Activated CD4-positive, alpha-beta T cell treated with anti-CD3 and anti-CD28 coated beads, Interleukin-2, amount 50 U/mL, for 1 hour (primary cell): ENCODE measurements at places on chromosomes 6 and 20.

DNA sequence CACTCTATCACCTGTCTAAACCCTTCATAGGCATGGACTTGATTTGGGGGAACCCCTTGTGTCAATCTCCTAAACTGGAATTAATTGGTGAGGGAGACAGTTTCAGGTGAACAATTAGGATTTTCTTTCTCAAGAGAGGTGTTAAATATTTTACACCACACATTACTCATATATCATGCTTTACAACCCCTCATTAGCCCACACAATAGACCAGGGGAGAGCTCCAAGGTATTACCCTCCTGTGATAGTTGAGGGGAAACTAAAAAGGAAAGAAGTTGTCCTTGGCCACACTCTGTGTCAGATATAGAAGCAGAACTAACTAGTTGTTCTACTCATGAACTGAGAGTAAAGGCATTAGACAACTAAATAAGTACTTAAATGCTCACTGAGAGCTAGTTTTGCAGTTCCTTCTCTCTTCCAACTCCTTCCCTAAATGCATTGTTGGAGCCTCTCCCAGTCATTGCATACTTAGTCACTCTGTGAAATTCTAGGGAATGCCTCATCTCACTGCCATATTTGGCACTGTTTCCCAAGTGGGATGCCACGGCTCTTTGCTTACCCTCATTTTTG is 183.7 kb upstream of the CEP162 start:
- DNase-seq = no peak

DNA sequence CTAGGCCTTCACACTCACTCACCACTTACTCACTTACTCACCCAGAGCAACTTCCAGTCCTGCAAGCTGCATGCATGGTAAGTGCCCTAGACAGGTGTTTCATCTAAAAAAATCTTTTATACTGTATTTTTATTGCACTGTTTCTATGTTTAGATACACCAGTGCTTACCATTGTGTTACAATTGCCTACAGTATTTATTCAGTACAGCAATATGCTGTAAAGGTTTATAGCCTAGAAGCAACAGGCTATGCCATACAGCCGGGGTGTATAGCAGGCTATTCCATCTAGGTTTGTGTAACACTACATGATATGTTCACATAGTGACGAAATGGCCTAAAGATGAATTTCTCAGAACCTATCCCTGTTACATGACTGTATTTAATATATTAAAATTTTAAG is 37.1 kb upstream of the KCNK5 start:
- no peak for DNase-seq

DNA sequence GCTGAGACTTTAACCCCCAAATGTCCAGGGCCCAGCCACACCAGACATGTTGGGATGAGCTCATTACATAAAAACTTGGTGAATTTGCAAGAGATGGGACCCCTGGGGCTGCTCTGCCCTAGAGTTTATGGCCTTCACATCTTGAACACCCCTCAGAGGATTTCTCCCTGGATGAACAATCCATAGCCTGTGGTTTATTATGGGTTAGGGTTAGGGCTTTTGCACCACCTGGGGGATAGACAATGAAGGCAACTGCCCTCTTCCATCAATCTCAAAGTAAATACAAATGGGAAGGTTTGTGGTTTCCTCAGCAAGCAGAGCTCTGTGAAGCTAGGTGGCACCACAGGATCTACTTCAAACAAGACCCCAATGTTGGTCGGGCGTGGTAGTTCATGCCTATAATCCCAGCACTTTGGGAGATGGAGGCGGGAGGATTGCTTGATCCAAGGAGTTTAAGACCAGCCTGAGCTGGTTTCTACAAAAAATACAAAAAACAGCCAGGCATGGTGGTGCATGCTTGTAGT is 17.4 kb downstream of the SPINT3 start:
- no peak for DNase-seq

GRCh38 chr20:766906-767305 is 1.4 kb downstream of the SLC52A3 start:
- DNase-seq = no peak

- DNase-seq = no peak
These were observed 77.2 kb downstream of the OR2B2 start for GRCh38 chr6:27834879-27835549.
